ENCODE measurements at places on chromosomes 1 and 21.

DNA sequence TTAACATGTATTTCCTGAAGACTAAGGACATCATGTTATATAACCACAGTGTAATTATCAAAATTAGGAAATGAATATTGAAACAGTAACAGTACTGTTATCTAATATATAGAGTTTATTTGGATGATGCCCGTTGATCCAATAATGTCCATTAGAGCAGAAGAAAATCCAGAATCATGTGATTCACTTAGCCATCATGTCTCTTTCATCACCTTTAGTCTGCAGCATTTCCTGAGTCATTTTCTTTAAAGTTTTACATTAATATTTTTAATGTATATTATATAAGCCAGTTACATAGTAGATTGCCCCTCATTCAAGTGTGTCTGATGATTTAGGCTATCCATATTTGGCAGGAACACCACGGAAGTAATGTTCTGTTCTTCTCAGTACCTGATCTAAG lies 28.9 kb downstream of the MPZL1 start:
- DNase-seq: no peak

DNA sequence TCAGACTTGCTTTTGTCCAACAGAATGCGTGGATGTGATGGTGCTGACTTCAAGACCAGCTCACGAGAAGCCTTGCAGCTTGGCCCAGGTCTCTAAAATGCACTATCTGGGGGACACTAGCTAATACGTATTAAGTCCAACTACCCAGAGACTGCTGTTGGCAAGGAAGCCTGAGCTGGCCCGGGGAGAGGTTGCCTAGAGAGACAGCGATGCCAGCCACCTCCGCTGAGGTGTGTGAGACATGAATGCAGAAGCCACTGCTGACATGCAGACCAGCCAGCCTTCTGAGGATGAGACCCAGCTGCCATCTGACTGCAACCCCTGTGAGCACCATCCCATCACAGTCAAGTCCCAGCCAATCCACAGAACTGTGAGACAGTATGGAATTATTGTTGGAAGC lies 32.5 kb downstream of the THAP3 start:
- DNase-seq: no peak

DNA sequence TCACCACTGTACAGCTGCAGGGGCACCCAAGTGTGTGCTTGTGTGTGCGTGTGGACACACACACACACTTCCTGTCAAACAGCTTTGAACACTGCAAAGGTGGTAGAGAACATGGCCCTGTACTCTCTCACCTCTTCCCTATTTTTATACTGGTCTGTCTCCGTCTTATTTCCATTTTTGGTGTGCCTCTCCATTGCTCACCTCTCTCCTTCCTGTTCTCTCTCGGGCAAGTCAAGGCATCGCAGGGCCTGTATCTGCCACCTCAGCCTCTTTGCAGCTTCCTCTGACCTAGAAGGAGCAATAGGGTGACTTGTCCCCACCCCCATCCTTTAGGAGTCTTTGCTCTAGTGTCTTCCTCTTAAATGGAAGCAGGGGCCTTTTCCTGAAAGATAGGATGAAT lies 2.2 kb downstream of the SMCP start:
- no peak for DNase-seq

DNA sequence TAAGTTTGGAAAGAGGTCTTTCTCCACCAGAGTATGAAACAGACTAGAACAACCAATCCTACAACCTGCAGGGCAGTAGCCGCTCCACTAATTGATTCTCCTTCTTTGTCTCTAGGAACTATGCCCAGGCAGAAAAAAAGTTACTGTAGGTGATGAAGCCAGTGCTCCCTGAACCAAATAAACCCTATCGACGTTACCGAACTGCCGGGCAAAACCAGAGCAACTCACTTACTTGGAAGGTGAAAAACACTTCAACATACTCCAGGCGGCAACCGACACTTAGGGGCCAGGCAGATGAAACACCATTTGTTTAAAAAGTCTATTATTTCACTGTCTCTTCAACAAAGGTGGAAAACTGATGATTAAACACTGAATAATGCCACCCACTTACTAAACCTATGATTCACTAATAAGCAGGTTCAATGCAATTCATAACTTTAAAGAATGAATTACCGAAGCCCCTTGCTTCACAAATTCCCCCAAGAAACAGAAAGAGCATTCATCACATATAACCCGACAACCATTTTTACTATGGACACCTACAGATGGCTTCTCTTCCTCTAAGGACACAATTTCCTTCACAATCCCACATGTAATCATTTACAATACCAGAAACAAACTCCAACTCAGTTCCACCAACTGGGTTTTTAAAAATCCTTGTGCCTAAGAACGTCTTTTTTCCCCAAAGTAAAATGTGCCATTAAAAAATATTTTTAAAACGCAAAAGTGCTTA lies 1.6 kb downstream of the NRIP1 start:
- DNase-seq: no peak

GRCh38 chr1:5725855-5726585 lies 266.2 kb downstream of the NPHP4 start:
- DNase-seq: no peak

DNA sequence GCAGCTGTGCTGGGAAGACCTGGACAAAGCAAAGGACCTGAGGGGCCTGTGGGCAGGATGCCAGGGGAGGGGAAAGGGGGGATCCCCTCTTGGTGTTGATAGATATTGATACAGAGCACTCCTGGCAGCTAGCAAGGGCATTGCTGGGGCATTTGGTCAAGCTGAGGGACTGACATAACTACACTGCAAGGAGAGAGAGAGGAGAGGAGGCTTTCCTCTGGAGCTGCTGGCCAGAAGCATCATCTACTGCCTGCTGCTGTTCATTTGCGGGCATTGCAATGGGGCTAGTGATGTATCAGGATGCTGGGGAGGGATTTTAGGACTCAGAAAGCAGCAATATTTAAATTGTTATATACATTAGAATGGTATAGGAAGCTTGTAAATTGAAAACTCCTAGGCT lies 142.0 kb downstream of the ZNF648 start:
- no peak for DNase-seq

DNA sequence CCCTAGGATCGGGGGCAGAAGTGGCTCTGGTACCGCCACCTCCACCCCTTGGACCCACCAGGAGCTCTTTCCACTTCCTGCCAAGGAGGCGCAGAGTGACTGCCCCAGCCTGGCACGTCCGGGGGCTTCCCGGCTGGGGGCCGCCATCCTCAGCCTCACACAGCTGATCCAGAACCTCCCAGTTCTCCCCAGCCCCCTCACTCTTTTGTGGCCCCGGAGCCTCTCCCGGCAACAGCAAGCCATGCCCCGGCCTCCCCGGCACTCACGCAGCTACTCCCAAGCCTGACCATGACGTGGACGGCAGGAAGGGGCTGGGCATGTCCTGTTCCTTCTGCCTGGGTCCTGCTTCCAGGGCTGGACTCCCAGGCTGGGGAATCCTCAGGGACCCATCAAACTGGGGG lies 17.1 kb downstream of the TP73 start:
- no peak for DNase-seq

DNA sequence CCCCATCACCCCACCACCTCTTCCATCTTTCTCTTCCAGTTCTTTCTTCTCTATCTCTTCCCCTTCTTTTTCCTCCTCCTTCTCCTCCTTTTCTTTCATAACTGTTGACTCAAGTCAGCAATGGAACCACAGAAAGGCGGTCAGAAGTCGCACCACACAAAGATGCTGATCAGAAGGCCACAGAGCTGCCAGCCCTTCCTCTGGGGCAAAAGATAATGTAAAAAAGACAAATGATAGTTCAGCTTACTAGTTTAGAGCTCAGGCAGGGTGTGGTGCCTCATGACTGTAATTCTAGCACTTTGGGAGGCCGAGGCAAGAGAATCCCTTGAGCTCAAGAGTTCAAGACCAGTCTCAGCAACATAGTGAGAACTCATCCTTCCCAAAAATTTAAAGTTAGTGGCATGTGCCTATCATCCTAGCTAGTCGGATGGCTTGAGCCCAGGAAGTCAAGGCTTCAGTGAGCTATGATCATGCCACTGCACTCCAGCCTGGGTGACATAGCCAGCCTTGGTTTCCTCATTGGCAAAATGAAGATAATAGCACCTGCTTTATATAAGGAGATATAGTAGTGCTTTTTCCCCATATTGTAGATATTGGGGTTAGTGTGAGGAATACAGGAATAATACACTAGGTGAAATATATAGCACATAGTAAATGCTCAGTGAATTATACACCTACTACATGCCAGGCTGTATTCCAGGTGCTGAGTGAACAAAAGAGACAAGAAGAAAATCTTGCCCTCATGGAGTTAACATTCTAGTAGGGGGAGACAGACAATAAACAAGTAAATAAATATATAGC lies 12.5 kb upstream of the IGSF3 start:
- no peak for DNase-seq

- DNase-seq: no peak
These were observed 44.2 kb upstream of the RGS7 start for GRCh38 chr1:241401156-241401555.

DNA sequence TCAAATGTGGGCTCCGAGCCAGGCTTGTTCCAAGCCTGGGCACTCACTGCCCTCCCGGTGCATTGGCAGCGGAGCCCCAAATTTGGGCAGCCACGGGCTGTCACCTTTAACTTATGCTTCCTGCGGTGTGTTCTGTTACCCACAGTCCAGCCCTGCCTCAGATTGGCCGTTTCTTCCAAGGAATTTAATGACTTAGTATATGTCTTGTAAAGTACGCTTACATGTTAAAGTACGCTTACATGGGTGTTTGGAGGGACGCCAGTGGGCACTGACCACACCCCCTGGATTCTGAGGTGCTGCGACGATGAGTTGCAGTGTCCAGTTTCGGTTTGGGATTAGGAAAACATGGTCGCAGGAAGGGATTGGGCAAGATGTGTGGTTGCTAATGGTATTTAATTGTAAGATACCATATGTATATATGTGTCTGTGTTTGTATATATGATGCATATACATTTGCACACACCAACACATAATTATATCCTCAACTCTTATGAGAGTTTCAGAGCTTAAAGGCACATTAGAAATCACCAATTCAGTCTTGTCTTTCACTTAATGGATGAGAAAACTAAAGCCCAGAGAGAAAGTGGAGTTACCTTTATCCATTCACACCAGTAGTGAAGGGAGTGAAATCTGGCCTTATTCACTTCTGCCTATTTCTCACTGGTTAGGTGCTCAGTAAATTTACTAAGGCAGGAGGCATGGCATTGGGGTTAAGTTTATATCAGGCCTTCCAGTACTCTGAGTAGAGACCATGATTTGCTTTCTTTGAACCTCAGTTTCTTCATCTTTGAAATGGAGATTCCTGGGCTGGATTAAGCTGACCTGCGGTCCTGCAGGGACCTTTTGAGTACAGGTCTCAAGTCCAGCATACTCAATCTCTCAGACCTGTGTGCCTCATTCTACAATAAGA lies 1.0 kb downstream of the SMYD2 start:
- no peak for DNase-seq

GRCh38 chr1:201593200-201593921 lies 54.4 kb downstream of the NAV1 start:
- DNase-seq: no peak

- no peak for DNase-seq
These were observed 1568.3 kb downstream of the AMY1C start for GRCh38 chr1:105317976-105318375.

DNA sequence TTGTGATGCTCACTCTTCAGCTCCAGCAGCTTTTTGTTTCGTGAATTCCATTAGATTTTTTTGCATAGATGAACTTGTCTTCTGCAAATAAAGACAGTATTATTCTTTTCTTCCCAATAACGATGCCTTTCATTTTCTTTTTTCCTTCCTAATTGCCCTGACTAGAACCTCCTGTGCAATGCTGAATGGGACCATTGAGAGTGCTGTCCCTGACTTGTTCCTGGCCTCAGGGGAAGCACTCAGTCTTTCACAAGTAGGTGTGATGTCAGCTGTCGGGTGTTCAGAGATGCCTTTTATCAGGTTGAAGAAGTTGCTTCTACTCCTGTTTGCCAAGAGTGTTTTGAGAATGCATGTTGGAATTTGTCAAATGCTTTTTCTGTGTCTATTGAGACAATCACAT lies 64.3 kb upstream of the ADARB1 start:
- no peak for DNase-seq

GRCh38 chr1:38686927-38687255 lies 172.7 kb downstream of the RRAGC start:
- no peak for DNase-seq

DNA sequence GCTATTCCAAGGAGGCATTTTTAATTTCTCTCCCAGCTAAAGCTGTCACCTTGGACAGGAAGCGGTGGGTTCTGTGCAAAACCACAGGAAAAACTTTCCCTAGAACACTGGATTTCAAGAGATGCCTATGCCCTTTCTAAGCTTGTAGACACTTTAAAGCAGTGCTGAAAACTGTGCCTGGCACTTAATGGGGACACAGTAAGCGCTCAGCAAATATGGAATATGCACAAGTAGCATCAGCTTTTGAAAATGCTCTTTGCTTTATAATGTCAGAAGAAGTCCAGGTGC lies 50.9 kb upstream of the TARBP1 start:
- DNase-seq: no peak

GRCh38 chr1:204003536-204003935 lies 69.4 kb upstream of the SOX13 start:
- no peak for DNase-seq

GRCh38 chr1:113363935-113364334 lies 26.4 kb upstream of the MAGI3 start:
- no peak for DNase-seq

- no peak for DNase-seq
These were observed 386.5 kb upstream of the ST6GALNAC5 start for GRCh38 chr1:76480827-76481226.

- no peak for DNase-seq
These were observed 9.3 kb upstream of the MARCKSL1 start for GRCh38 chr1:32345289-32345827.

DNA sequence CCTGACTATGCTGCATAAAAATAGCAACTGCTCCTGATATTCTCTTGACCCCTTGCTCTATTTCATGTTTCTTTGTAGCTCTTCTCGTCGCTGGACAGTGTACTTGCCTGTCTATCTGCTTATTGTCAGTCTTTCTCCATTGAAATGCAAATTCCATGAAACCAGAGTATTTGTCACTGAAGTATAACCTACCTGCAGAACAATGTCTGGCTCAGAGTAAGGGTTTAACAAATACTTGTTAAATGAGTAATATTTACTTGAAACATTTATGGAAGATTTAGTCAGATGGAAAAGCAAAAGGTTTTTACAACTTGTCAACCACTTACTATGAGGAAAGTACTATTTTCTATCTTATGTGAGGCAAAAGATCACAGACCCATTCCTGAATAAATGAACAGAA lies 19.9 kb upstream of the ERICH3 start:
- no peak for DNase-seq

- DNase-seq: no peak
These were observed 183.2 kb downstream of the GRIK3 start for GRCh38 chr1:36851087-36851486.
